ENCODE measurements at places on chromosomes 2 and 18.

DNA sequence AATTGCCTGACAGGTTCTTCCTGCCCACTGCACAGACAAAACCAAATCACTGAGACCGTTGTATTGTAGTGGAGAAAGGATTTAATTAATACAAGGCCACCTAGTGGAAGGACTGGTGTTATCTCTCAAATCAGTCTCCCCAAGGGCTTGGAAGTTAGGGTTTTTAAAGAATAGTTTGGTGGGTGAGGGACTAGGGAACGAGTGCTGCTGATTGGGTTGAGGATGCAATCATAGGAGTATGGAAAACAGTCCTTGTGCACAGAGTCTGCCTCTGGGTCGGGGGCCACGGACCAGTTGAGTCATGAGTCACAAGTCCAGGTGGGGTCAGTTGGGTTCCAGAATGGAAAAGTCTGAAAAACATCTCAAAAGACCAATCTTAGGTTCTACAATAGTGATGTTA is 89.1 kb downstream of the B3GNT2 start:
- DNase-seq: no peak

- DNase-seq: no peak
Observed at GRCh38 chr2:113000436-113000835, 4.8 kb upstream of the IL36A start.

- no peak for DNase-seq
Observed at GRCh38 chr2:132760405-132760804, 90.4 kb upstream of the LYPD1 start.

DNA sequence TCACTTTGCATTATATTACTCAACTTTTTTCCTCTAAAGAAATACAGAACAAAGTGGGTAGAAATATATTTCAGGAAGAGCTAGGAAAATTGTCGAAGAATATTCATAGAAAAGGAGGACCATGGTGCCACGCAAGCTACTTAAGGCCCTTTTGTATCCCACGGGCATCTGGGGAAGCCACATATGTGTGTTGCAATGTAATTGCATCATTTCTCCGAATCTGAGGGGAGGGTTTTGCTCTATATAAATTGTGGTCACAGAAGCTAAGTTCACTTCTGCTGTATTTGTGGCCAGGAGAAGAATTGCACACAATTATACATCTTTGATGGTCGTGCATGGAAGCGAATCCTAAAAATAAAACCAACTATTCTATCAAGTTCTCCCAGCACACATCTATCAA is 360.3 kb downstream of the IRS1 start:
- no peak for DNase-seq

DNA sequence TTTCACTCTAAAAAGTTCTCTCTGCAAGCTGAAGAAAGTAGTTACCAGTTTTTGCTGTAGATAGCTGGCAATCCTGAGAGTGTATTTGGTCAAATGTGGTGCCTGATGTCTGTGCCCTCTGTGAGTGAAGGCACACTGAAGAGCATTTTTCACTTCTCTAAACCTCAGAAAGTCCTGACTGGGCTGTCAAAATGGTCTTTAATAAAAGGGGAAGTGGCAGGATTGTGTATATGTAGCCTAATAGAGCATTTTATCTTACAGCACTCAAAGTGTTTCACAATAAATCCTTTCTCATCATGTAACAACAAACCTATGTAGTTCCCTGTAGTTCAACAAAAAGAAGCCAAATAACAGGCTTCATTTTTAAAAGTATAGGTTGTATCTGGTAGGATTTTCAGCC is 1552.3 kb upstream of the SLC39A10 start:
- DNase-seq: no peak

DNA sequence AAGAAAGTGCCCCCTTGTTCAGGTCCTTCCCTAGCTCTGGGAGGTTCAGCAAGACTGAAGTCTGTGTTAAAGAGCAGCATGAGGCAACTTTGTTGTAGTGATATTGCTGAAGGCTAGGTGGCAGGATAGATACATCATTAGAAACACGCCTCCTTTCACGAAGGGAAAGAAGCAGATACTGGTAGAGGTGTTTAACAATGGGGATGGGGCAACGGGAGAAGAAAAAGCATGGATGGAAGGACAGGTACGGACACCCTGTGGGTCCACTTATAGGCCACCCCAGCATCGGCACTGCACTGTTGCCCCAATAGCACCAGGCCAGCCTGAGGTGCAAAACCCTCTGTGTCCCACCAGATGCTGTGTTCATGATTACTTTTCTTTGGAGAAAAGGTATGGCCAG is 3.5 kb upstream of the IGFBP5 start:
- DNase-seq: no peak

- no peak for DNase-seq
Observed at GRCh38 chr2:217096474-217097225, 236.8 kb upstream of the TNP1 start.

DNA sequence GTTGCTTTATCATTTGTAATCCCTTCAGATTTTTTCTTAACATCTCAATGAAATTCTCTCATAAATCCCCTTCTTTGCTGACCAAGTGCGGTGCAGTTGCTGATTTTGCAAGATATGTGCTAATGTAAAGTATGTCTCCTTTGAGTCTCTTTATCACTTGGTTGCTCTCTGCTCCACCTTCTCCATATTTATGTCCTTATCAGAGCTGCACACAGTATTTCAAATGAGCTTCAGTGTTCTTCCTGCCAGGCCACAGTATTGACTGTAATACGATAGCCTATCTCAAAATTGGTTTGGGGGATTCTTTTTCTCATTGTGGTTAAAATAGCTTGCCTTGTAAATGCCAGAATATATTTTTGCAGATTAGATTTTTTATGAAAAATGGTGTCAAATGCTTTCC is 32.2 kb downstream of the MAIP1 start:
- DNase-seq: no peak

DNA sequence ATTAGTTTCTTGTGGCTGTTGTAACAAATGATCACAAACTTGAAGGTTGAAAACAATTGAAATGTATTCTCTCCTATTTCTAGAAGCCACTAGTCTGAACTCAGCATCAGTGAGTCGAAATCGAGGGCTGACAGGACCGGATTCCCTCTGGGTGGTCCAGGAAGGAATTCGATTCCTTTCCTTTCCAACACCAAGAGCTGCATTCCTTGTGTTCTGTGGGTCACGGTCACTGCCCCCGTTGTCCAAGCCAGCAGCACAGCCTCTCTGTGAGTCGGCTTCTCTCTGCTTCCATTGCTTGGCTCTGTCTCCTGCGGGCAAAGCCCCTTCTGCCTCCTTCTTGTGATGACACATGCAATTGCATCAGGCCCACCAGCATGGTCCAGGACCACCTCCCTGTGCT is 67.3 kb downstream of the SMIM21 start:
- DNase-seq: no peak

GRCh38 chr2:144362401-144362800 is 157.5 kb downstream of the ZEB2 start:
- no peak for DNase-seq

- no peak for DNase-seq
Observed at GRCh38 chr2:231612109-231612455, 19.4 kb downstream of the TEX44 start.

GRCh38 chr2:42614838-42615237 is 46.4 kb downstream of the MTA3 start:
- DNase-seq: no peak

- no peak for DNase-seq
Observed at GRCh38 chr2:55102056-55102812, 52.0 kb upstream of the RTN4 start.

DNA sequence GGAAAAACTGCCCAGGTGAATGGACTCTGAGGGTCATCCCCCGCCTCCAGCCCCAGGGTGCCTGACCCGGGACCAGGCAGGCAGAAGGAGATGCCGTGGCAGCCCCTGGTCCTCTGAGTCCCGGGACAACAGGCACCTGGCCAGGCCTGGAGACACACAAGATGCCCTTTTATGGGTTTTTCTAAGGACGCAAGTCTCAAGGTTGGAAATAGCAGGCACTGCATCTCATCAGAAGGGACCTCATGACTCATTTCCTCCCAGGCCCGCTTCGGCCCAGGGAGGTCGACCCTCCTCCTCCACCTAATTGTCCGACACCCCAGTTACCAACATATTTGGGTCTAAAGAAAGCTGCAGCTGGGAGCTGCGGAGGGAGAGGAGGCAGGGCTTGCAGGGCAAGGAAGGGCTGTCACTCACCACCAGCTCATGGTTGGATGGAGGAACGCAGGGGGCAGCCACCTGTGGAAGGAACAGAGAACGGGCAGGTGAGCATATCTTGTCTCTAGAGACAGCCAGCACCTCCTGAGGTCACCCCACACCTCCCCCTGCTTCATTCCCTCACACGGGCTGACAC is 82.9 kb downstream of the TNS1 start:
- no peak for DNase-seq

- DNase-seq: no peak
Observed at GRCh38 chr2:10410001-10410822, 37.9 kb downstream of the ODC1 start.

DNA sequence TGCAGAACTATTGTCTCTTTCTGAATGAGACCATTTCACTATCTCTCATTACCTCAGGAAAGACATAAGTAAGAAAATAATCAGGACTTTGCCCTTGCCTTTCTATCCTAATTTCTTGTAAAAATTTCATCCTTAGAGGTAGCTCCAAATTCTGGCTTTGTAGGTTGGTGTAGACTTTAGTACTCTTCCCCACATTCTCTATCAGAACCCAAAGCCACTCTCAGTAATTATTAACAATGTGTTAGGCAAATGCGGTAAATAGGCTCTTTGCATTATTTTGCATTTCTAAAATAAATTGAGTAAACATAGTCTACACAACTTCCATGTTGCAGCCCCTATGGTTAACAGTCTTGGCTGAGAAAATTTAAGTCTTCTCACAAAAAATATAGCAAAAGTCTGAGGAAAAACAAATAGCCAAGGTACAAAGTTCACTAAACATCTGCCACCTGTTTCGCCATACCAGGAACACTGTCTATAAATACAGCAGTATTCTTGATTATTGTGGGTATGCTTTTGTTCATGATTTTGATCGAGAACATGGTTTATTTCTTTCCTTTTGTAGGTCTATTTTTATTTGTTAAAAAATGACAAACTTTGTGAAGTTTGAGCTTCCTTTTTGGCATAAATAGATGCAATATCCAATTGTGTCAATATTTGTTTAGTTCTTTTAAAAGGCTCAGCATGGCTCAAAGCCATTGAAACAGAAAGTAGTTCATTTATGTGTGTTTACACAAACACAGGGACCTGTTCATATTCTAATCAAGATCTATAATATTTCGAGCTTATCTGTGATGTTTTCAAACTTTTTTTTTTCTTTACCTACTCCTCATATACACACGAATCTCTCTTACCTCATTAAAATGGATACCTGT is 1061.5 kb downstream of the CNTNAP5 start:
- DNase-seq: no peak

- no peak for DNase-seq
Observed at GRCh38 chr18:2901423-2901985, 54.7 kb downstream of the EMILIN2 start.

DNA sequence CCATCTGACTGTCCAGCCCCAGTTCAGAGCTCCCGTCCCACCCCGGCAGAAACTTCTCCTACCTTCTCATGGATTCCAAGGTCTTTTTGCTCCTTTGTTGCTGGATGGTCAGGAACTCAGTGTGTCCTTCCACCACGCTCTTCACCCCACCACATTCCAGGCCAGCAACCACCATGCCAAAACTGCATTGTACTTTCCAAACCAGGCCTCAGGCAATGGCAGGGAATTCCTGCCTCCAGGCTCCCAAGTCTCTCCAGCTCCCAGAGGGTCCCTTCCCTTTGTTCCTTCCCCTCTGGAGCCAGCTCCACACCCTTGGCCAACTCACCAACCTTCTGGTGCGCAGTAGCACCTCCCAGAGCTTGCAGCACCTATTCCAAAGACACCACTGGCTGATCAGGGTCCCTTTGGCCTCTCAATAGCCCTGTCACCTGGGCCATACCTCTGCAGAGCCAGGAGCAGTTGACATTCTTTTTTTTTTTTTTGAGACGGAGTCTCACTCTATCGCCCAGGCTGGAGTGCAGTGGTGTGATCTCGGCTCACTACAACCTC is 8.1 kb downstream of the CHMP1B start:
- no peak for DNase-seq

DNA sequence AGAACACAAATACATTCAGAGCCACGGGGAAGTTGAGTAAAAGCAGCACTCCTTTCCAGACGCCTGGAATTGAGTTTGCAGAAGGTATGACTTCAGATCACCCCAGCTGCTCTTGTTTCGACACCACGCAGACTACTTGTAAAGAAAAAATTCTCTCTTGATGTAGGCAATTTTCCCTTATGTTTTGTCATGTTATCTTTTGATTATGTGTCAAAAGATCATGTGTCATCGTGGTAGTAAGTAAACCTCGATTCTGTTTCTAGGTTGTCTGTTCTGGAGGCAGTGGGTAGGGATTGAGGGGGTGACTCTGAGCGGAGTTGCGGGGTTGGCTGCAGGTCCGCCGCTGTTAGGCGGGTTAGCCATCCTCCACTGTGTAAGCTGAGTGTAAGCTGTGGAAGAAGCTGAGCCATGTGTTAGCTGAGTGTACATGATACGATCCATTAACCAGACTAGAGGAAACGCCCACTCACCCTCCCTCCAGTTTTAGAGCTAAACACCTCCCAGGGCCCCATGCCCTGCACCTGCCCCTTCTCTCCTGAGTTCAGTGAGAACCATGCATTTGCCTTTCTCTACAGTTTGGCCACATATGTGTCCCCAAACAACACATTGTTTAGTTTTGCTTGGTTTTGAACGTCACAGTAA is 181.8 kb downstream of the SNTG2 start:
- no peak for DNase-seq

DNA sequence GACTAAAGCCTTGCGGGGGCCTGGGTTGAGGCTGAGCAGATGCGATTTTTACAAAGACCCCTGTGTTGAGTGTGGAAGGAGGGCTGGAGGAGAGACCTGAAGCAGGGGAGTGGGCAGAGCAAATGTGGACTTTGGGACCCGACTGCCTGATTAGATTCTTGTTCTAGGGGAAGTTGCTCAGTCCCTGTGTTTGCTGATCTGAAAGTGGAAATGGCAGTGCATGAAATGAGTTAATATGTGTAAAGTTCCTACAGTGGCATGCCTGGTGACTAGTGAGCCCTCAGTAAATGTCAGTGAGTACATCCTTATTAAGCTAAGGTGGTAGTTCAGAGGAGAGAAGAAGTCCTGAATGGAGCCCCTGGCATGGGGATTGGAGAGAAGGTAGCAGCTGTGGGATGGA is 52.3 kb downstream of the ARMC9 start:
- no peak for DNase-seq

DNA sequence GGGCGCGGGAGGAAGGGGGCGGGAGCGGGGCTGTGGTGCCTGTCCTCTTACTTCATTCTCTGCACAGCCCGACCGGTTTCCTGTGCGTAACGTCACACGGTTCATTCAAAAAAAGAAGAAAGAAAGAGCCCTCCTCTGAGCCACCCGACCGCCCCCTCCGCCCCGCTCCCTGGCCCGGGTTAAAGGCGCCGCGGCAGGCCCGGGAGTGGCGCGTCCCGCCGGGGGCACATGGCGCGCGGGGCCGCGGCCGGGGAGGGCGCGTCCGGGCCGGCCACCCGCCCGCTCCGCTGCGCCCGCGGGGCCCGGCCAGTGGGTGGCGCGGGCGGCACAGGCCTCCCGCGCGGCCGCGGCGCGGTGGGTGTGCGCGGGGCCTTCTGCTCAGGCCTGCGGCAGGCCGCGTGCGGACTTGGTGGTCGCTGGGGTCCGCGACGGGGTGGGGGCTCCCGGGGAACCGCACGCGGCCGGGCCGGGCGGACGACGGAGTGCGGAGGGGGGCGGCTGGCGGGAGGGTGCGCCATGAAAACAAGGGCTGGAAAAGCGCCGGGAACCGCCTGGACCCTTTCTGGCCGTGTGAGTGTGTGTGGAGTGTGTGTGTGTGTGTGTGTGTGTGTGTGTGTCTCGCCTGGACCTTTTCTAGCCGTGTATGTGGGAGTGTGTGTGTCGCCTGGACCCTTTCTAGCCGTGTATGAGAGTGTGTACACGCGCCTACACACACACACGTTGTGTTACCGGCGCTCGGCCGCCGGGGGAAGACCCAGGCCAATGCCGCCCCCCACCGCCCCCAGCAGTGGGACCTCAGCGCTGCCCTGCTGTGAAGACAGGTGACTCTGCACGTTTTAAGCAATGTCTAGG is 780 bp upstream of the BCL2 start:
- peak; percentile 64 for DNase-seq

Measured in stimulated activated CD8-positive, alpha-beta memory T cell treated with anti-CD3 and anti-CD28 coated beads, Interleukin-4, amount 100 ng/mL, for 1 hour (primary cell).